Endothelial cell of umbilical vein (primary cell): ENCODE measurements at places on chromosomes 12 and 14.

DNA sequence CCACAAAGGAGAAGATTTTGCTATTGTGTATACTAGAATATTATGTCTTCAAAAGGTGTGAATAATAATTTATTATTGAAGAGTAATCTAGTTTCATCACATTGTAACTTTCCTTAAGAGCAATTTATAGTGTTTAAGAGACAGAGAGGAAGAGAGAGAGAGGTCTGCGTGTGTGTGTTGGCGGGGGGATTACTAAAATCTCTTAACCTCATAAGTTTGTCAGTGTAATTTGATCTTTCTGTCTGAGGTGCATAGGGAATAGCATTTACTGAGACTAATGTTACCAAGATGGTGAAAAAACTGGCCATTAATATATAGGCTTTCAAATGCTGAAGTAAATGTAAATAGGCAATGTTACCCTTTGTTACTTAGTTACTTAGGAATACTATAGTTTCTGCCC lies 48.2 kb upstream of the BTG1 start:
- DNase-seq: no peak

DNA sequence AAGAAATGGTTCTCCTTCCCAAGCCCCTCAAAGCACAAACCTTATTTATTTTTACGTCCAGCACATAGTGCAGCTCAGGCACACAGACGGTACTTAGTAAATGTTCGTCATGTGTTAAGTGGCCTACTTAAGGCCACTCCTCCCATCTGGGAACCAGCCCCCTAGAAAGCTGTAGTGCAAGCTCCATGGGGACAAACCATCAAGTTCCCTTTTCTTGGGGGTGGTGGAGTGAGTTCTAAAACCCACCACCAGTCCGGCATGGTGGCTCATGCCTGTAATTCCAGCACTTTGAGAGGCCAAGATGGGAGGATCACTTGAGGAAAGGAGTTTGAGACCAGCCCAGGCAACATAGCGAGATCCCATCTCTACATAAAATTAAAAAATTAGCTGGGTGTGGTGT lies 49.4 kb downstream of the PITPNM2 start:
- DNase-seq: no peak

DNA sequence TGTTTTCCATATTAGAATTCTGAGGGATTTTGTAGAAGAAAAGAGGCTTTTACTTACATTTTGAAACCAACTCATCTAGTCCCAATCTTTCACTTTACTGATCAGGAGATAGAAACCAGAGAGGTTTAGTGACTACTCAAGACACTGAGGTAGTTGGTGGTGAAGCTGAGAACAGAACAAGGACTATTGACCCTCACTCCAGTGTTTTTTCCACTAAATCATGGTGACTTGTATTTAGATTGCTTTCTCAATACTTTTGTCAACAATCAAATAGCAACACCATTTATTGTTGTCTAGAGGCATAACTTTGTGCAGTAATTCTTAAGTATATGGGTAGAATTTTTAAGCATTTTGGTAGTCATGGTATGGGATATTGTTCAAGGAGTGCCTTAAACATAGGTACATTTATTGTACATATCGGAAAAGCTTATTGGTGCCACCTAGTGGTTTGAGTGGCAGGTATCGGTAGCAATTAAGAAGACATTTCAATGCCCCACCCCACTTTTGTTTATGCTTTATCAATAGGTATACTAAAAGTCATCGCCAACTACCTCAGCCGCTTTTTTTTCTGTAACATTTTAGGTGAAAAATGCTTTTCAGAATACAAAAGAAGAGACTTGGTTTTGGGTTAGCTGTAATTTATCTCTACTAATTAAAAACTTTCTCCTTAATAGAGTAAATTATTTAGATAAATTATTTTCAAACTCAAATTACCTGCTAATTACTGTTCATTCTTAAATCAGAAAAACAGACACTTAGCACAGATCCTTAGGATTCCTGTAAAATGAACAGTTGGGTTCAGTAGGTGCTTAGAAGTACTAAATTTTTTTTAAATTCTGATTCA lies 47.3 kb upstream of the PAWR start:
- peak; percentile 80 for DNase-seq

DNA sequence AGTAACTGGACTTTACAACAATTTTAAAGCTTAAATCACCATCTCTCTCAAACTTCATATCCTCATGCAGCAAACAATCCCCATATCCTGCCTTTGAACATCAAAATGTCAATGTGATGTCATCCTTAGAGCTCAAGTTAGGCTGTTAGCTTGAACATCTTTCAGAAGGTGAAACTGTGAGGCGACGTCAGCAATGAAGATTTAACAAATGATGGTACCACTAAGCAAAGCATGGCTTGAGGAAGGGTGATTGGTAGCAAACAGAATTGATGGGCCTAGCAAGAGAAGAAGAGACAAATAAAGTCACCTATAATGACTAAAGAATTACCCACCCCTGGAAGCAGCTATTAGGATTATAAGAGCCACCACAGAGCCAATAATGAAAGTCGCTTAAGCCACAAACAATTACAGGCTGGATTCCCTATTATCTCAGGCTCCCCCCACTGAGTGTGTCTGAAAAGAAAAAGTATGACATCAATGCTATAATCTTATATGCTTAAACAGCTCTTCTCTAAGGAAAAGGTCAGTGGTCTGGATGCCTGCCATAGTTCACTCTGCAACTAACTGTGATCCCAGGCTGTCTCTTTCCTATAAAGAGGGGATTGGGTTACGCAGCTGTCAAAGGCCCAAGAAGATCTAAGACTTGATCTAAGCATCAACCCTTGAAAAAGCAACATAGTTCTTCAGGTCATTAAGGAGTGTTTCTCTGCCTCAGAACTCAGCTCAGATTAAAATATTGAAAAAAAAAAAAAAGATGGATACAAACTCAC lies 18.1 kb downstream of the EGLN3 start:
- DNase-seq: no peak

DNA sequence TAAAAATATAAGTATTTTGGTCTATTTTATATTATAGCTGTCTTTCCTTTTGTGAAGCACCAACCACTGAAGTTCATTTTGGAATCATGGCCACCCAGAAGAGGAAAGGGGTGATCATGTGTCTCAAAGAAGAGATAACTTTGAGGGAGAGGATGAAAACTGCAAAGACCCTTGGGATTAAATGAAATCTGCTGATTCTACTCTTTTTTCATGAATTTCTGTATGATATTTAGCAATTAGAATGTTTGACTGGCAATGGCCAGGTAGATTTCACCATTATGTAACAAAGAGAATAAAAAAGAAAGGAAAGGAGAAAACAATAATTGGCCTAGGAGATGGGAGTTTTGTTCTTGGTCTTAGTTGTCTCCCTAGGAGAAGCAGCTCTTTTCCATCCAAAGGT lies 350.8 kb downstream of the EMP1 start:
- DNase-seq: no peak

GRCh38 chr12:79687711-79688260 lies 3.0 kb downstream of the PAWR start:
- DNase-seq: peak; percentile 55

DNA sequence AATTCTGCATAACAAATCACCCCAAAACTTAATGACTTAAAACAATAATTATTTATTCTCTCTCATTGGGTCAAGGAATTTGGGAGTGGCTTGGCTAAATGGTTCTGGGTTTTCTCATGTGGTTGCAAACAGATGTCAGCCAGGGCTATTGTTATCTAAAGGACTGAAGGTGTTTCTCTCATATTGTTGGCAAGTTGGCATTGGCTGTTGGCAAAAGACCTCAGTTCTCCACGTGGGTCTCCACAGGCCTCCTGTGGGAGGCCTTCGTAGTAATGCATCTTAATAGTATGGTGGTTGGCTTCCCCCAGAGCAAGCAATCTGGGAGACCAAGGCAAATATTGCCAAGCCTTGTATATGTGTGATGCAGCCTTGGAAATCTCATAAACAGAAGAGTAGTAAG lies 14.4 kb downstream of the GALNT16 start:
- DNase-seq: no peak

DNA sequence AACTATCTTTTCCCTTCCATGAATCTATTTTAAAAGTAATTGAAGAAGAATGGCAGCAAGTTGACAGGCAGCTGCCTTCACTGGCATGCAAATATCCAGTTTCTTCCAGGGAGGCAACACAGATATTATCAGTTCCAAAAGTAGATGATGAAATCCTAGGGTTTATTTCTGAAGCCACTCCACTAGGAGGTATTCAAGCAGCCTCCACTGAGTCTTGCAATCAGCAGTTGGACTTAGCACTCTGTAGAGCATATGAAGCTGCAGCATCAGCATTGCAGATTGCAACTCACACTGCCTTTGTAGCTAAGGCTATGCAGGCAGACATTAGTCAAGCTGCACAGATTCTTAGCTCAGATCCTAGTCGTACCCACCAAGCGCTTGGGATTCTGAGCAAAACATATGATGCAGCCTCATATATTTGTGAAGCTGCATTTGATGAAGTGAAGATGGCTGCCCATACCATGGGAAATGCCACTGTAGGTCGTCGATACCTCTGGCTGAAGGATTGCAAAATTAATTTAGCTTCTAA lies 18.4 kb downstream of the TMPO start:
- DNase-seq: no peak

DNA sequence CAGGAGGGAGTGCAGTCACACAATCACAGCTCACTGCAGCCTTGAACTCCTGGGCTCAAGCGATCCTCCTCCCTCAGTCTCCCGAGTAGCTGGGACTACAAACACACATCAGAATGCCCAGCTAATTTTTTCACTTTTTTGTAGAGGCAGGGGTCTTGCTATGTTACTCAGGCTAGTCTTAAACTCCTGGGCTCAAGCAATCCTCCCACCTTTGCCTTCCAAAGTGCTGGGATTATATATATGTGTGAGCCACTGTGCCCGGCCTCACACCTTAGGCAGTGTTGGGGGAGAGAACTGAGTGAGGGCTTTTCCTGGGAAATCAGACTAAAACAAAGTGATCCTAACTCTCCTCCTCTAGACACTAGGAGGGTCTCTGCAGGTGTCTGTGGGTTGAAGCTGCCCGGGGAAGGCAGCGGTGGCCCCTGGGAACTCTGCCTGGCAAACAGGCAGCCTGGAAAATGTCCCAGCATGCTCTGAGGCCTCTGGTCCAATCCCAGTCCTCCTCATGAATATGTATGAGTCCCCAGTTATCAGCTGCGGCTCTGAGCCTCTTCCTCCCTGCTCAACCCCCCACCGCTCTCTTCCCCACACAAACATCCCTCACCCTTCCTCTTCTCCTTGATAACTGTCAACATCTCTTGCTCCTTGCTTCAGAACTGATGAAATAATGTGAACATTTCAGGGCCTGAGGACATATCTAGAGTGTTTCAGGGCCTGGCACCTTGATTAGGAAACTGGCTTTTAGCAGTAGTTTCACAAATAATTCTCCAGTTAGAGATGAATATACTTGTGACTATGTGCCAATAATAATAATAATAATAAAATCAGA lies 7.9 kb upstream of the NAA25 start:
- DNase-seq: peak; percentile 82

DNA sequence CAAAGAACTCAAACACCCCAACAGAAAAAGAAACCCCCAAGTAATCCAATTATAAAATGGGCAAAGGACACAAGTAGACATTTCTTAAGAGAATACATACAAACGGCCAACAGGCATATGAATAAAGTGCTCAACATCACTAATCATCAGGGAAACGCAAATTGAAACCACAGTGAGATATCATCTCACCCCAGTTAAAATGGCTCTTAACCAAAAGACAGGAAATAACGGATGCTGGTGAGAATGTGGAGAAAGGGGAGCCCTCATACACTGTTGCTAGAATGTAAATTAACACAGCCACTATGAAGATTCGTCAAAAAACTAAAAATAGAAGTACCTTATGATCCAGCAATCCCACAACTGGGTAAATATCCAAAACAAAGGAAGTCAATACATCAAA lies 52.4 kb downstream of the CLMN start:
- DNase-seq: no peak

DNA sequence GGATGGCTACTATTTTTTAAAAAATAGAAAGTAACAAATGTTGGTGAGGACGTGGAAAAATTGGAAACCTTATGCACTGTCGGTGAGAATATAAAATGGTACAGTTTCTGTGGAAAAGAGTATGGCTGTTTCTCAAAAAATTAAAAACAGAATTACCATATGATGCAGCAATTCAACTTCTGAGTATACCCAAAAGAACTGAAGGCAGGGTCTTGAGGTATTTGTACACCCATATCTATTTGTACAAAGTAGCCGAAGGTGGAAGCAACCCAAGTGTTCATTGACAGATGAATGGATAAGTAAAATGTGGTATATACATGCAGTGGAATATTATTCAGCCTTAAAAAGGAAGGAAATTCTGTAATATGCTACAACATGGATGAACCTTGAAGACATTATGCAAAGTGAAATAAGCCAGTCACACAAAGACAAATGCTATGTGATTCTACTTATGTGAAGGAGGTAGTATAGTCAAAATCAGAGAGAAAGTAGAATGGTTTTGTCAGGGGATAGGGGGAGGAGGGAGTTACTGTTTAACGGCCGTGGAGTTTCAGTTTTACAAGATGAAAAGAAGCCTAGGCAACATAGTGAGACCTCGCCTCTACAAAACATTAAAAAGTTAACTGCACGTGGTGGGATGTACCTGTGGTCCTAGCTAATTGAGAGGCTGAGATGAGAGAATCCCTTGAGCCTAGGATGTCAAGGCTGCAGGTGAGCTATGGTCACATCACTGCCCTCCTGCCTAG lies 38.4 kb upstream of the CCT2 start:
- no peak for DNase-seq

DNA sequence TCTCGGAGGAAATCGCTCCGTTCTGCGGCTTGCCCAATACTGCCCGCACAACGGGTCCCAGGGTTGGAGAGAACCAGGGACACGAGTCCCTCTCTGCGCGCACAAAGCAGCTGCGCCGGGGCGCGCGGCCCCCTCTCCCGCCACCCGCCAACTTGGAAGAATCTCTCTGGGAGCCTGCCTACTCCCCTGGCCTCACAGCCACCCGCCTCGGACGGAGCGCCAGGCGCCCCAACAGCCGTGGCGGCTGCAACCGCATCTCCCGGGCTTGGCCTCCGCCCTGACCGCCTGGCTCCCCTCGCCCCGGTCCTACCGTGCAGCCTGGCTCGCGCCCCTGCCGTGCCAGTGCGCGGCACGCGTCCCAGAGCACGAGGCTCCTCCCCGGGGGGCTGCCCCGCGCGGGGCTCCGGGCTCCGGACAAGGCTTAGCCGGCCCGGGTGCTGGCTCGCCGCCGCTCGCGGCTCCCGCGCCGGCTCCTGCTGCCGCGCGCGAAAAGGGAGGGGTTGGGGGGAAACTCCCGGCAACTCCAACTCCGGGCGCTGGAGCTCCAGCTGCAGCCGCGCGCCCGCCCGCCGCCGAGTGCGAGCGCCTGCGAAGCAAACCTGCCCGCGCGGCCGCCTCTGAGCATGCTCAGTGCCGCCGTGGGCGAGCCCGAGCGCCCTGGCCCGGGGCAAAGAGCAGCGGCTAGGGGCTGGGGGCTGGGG lies at the start of gene STXBP6:
Gene STXBP6 (minus strand): TSS at position 580 of the 701 bp plus-strand sequence. CDS start 75,329 bp downstream, outside the sequence.
- peak; percentile 39 for DNase-seq

- peak; percentile 76 for DNase-seq
Observed at GRCh38 chr12:45415393-45415817, 199.5 kb downstream of the ANO6 start.

DNA sequence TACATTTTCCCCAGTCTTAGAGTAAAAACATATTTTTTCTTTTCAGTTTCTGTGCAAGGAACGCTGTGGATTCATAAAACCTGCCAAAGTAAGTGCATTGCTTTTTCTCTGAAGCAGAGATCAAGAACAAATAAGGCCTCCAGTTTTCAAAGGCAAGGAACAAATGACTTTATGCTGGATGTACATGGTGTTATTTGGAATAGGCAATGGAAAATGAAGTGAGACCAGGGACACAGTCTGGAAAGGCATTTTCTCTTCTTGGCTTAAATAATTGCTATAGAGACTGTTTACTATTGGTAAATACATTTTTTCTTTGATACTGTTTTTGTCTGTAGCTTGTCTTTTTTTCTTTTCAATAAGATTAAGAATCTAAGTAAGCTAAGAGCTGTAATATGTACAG lies 725.9 kb upstream of the MDGA2 start:
- no peak for DNase-seq

- no peak for DNase-seq
Observed at GRCh38 chr14:71804992-71805391, 127.2 kb upstream of the RGS6 start.
